ENCODE measurements at places on chromosomes 4 and X.

- peak; percentile 30 for DNase-seq
Measured at GRCh38 chr4:848803-849477, 23.0 kb upstream of the CPLX1 start.

GRCh38 chr4:80136270-80136669 lies 61.0 kb upstream of the PRDM8 start:
- no peak for DNase-seq

- no peak for DNase-seq
Measured at GRCh38 chr4:106762666-106763443, 273.3 kb downstream of the DKK2 start.

DNA sequence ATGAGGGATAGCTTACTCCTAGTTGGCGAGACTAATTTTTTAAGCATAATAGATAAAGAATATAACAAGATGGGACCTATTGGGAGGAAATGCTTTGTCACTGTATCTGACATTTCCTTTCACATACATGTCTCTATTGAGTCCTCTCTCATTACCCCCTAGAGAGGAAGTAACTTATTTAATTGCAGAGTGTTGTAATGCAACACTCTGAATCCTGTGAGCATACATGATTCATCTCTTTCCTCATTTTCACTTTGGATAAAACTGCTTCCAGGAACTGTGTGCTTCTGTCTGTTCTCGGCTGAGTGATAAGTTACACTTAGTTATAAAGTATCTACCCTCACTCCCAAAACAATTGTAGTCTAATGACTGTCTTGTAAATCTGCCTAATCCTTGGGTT lies 266.1 kb upstream of the ANXA10 start:
- DNase-seq = no peak

DNA sequence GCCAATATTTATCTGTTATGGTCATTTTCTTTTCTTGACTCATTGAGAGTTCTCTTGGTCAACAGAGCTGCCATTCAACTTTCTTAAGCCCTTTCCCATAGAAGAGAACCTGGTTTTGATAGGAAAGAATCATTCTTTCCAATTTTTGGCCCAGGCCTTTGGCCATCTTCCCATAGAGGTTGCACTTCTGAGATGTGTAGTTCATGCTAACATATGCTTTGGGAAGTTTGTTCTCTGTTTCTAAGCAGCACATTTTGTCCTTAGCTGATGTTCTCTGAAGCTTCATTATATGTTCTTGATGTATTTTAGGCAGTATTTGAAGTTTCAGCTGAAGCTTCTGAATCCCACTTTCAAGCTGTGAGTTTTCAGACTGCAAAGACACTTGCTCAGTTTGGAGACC lies 161.1 kb downstream of the VEGFC start:
- DNase-seq = no peak

GRCh38 chr4:33882246-33882990 lies 2361.9 kb downstream of the ARAP2 start:
- no peak for DNase-seq

DNA sequence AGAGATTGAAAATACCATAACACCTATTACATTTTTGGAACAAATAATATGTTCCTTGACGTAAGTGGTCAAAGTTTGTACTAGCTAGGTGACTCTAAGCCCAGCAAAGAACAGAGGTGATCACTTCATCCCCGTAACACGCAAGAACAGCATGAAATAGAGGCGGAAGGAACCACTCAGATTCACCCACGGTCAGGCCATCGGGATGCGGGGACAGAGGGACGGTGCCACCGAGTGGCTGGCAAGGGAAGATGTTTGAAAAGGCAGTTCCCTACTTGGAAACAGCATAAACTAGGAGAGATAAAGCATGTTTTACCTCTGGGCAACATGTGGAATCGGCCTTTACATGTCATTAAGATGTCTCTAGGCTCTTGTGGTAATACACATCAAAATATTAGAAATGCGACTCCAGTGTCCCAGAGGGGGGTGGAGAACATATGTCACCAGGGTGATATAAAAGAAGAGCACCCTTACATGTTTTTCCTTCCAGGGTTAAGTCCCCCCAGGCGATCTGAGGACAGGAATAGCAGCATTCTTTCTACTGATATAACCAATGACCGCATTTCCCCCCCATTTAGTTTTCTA lies 84.0 kb downstream of the PHKA2 start:
- DNase-seq = no peak

Measured in lower lobe of right lung (tissue), 2 donors.